ENCODE measurements at places on chromosomes 7 and 10. TPM values are rescaled to one million over a fixed set of nuclear protein-coding genes. Genes with fewer than 3 reads are reported as not detected.
A peak's percentile ranks its signal among the peaks of the same experiment; 100 is the strongest.

The PIK3AP1 gene
- 58.8 TPM for polyA plus RNA-seq

The GDF2 gene
- 20.5 TPM for polyA plus RNA-seq

The TRPV6 gene
- polyA plus RNA-seq = 0.32 TPM

The PIP gene
- not detected for polyA plus RNA-seq

The PAPOLB gene
- polyA plus RNA-seq = not detected

The CHCHD2 gene
- 322 TPM for polyA plus RNA-seq

DNA sequence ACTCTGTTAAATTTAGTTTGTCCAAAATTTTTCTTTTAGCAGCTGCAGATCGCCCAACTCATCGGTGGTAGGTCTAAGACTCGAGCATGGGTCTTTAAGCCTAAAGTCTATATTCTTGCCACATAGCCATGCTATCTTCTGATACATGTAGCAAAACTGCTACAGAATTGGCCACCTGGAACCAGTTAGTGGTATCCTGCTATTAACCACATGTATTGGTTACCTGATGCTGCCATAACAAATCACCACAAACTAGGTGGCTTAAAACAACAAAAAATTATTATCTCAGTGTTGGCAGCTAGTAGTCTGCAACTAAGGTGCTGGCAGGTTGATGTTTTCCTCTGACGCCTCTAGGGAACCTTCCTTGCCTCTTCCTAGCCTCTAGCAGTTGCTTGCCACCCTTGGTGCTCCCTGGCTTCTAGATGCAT is 96.7 kb upstream of the PIK3CG start:
- H3K27ac ChIP-seq = no peak overlapping the region
- no peaks in the 10 kb centered on the region for H3K27me3 ChIP-seq
- H3K4me3 ChIP-seq = no peak overlapping the region
- no peak for DNase-seq
- H3K36me3 ChIP-seq = no peaks in the 10 kb centered on the region

GRCh38 chr10:51672039-51672535 is 27.3 kb downstream of the CSTF2T start:
- H3K27me3 ChIP-seq = peaks cover 3% of the 10 kb centered on the region
- no peaks in the 10 kb centered on the region for H3K4me1 ChIP-seq
- H3K36me3 ChIP-seq = no peaks in the 10 kb centered on the region
- no peak for DNase-seq
- no peak overlapping the region for H3K4me3 ChIP-seq

DNA sequence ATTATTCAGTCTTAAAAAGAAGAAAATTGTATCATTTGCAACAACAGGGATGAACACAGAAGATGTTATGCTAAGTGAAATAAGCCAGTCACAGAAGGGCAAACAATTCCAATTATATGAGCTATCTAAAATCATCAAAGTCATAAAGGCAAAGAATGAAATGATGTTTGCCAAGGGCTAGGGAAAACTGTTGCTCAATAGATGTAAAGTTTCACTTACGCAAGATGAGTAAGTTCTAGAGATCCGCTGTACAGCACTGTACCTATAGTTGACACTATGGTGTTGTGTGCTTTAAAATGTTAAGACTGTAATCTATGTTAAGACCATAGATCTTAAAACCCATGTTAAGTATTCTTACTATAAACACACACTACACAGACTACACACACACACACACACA is 904.6 kb upstream of the LRRN3 start:
- H3K36me3 ChIP-seq = no peaks in the 10 kb centered on the region
- no peak overlapping the region for H3K27ac ChIP-seq
- no peak overlapping the region for H3K4me3 ChIP-seq
- DNase-seq = no peak
- H3K27me3 ChIP-seq = no peaks in the 10 kb centered on the region

DNA sequence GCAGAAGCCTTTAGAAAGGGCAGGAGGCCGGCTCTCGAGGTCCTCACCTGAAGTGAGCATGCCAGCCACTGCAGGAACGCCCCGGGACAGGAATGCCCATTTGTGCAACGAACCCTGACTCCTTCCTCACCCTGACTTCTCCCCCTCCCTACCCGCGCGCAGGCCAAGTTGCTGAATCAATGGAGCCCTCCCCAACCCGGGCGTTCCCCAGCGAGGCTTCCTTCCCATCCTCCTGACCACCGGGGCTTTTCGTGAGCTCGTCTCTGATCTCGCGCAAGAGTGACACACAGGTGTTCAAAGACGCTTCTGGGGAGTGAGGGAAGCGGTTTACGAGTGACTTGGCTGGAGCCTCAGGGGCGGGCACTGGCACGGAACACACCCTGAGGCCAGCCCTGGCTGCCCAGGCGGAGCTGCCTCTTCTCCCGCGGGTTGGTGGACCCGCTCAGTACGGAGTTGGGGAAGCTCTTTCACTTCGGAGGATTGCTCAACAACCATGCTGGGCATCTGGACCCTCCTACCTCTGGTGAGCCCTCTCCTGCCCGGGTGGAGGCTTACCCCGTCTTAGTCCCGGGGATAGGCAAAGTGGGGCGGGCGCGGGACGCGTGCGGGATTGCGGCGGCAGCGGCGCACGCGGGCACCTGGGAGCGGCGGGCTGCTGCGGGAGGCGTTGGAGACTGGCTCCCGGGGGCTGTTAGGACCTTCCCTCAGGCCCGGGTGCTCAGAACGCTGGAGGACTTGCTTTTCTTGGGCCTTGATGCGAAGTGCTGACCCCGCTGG is at the start of gene FAS:
FAS (plus strand) TSS at position 415 of the 777 bp plus-strand sequence; CDS start at position 494, 79 bp downstream.
- no peaks in the 10 kb centered on the region for H3K27me3 ChIP-seq
- peak; percentile 41 for DNase-seq
- H3K36me3 ChIP-seq = no peaks in the 10 kb centered on the region
- H3K27ac ChIP-seq = peak within 1 kb of the TSS; percentile 99
- H3K4me1 ChIP-seq = peaks cover 57% of the 10 kb centered on the region

GRCh38 chr10:99708428-99709012 is 23.4 kb downstream of the COX15 start:
- H3K36me3 ChIP-seq = peaks cover 7% of the 10 kb centered on the region
- DNase-seq = no peak
- no peaks in the 10 kb centered on the region for H3K4me1 ChIP-seq
- no peak overlapping the region for H3K4me3 ChIP-seq

DNA sequence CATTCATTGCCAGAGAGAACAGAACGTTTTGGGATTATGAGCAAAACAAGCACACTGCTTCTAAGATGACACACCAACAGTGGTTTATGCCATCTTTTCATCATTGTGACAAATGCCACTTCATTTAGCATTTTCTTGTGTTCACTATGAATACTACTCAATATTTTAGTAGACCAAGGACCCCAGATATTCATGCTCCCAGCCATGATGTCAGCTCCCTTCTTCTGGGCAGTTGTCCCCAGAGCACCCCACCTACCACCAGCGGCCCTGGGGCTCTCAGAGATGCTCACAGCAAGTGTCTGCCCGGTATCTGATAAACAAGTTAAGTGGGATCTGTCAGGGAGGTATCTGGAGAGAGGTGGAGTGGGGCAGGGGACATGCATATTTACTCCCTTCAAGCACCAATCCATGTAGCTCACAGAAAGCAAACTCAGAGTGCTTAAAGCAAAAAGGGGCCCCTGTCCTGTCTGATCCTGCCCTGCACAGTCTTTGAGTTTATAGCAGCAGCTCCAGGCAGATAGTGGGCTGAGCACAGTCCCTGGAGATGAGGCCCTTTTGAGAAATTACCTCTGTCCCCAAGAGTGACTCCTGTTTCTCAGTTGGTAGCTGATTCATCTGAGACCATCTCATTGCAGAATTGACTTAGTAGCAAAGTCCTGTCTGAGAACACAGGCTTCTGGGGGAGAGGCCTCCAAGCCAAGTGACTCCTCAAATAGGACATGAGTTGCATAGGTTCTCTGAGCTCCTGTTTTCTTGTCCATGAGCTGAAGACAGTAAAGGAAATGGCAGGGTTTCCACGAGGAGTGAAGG is 281.8 kb upstream of the KLF6 start:
- DNase-seq = no peak
- H3K4me1 ChIP-seq = no peaks in the 10 kb centered on the region
- H3K36me3 ChIP-seq = no peaks in the 10 kb centered on the region
- no peaks in the 10 kb centered on the region for H3K27me3 ChIP-seq
- H3K4me3 ChIP-seq = no peak overlapping the region

DNA sequence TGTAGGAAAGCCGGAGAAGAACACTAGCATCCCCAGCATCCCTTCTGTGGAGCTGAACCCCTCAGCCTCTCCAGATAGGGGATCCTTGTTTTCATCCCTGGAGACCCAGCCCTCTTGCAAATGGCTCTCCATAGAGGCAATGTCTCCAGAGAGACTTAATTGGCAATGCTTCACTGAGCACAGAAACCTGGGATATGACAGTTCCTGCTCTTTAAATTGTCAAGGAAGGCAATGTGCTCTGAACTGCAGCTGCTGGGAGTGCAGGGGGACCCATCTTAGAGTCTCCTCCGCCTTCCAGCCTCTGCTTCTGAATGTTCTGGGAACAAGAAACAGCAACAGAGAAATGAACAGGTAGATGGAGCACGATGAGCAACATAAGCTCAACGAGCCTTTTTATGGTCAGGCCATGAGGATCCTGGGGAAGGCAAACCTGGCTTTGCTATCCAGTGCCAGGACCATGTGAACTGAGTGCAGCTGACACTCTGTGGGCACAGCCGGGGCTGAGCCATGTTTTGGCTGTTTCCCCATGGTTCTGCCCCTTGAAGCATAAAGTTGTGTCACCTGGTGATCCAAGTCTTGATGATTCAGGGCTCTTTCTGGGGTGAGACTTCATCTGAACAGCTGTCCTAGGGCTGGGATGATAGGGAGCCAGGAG is 481.0 kb downstream of the PLXNA4 start:
- no peaks in the 10 kb centered on the region for H3K4me1 ChIP-seq
- no peak for DNase-seq
- no peak overlapping the region for H3K4me3 ChIP-seq
- H3K27ac ChIP-seq = no peak overlapping the region

- H3K27ac ChIP-seq = no peak overlapping the region
- H3K4me3 ChIP-seq = no peak overlapping the region
Measured at GRCh38 chr10:22624287-22624738, 90.1 kb downstream of the PIP4K2A start.

DNA sequence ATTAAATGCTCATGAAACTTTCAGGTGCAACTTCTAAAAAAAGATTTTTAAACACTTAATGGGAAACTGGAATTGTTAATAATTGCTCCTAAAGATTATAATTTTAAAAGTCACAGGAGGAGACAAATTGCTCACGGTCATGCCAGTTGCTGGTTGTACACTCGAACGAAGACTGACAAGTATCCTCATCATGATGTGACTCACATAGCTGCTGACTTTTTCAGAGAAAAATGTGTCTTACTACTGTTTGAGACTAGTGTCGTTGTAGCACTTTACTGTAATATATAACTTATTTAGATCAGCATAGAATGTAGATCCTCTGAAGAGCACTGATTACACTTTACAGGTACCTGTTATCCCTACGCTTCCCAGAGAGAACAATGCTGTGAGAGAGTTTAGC is 79.3 kb downstream of the ITGB8 start:
- no peaks in the 10 kb centered on the region for H3K27me3 ChIP-seq
- no peak overlapping the region for H3K4me3 ChIP-seq
- no peaks in the 10 kb centered on the region for H3K36me3 ChIP-seq
- no peaks in the 10 kb centered on the region for H3K4me1 ChIP-seq
- no peak overlapping the region for H3K27ac ChIP-seq

DNA sequence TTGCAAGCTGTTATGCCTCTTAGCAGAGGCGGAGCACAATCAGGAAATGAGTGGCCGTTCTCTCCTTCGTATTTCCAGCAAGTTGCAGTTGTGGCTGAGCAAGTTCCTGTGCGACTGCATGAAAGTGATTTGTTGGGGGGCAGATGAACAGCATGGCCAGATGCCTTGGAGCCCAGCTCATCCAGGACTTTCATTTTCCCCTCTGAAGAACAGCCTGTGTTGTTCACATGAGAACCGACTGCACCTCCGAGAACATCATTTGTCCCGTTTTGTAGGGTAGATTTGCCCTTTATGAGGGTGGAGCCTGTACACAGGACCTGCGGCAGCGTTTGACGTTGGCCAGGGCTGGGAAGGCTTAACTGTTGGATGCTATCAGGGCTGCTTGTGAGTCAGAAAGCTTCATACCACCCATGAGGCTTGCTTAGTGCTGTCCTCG is 4.4 kb downstream of the BAG3 start:
- peaks cover 8% of the 10 kb centered on the region for H3K4me1 ChIP-seq
- H3K27ac ChIP-seq = peak overlapping the region; percentile 48
- no peak overlapping the region for H3K4me3 ChIP-seq

DNA sequence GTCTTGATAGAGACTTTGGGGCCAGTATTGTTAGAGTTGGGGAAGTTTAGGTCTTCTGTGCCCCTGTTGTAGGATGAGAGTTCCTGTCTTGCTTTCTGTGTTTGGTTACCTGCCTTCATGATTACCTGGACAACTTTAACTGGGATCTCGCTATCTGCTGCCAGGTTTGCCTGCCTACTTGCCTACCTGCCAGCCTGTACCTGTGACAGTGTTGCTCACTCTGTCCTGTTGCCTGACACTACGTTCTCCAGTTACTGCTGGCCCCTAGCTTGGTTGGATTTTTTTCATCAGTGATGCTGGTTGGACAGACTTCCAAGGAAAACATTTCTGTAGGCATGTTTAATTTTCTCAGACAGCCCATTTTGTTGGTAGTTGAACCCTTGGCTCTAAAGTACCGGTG is 48.4 kb downstream of the PPP1R9A start:
- H3K36me3 ChIP-seq = no peaks in the 10 kb centered on the region
- H3K27ac ChIP-seq = no peak overlapping the region
- DNase-seq = no peak

GRCh38 chr7:106592282-106593027 is 68.5 kb downstream of the CCDC71L start:
- DNase-seq = no peak
- H3K27me3 ChIP-seq = no peaks in the 10 kb centered on the region
- H3K27ac ChIP-seq = no peak overlapping the region
- no peaks in the 10 kb centered on the region for H3K4me1 ChIP-seq

Measured in liver (tissue), 10 donors.